ENCODE measurements at places on chromosomes 5 and 9.

GRCh38 chr9:3793971-3794383, 268.2 kb upstream of the RFX3 start:
- DNase-seq: no peak

DNA sequence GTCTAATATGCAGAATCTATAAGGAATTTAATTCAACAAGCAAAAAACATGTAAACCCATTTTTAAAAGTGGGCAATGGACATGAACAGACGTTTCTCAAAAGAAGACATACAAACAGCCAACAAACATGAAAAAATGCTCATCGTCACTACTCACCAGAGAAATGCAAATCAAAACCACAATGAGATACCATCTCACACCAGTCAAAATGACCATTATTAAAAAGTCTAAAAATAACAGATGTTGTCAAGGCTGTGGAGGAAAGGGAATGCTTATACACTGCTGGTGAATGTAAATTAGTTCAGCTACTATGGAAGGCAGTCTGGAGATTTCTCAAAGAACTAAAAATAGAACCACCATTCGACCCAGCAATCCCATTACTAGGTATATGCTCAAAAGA, 3.1 kb upstream of the KLHL3 start:
- no peak for DNase-seq

DNA sequence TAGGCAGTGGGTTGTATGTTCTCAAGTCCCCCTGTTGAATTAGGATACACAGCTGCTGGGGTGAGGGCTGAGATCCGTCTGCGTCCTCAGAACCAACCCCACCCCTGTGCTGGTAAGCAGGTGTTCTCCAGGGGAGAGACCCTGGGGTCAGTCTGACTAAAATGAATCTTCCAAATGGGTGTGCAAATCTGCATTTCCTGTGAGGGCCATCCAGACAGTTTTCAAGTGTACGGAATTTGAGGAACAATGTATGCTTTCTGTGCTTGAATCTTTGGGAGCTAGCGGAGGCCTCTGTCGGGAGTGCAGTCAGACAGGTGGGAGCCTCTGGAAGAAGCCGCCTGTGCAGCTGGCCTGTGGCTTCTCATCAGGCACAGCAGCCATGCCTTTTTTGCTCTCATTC, 122.9 kb downstream of the MACROH2A1 start:
- DNase-seq: no peak

- DNase-seq: no peak
Measured at GRCh38 chr9:86599561-86599960, 245.4 kb upstream of the TUT7 start.

- no peak for DNase-seq
Measured at GRCh38 chr9:81384911-81385310, 304.4 kb downstream of the TLE1 start.

- no peak for DNase-seq
Measured at GRCh38 chr9:128335161-128335560, 5.2 kb upstream of the SLC27A4 start.

DNA sequence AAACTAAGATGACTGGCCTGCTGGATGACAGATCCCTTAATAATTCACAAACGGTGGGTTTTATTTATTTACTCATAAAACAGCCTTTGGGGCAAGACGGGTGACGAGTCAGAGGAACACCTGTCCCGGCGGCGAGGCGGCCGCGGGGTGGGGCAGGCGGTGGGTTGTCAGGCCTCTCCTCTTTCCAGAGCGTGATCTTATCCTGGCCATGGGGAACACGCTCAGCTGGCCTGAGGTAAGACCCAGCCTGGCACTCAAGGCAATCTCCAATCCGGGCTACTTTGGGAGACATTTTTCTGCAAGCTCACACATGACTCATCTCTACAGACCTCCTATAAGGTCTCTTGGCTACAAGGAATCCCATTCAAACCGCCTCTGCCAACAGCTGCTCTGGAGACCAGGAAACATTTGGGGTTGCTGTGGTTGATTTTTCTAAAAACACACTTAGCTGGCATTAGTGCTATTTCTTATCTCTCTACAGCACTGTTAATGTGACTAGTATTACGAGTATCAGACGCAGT, 6.3 kb downstream of the RAPGEF1 start:
- DNase-seq: peak; percentile 86

DNA sequence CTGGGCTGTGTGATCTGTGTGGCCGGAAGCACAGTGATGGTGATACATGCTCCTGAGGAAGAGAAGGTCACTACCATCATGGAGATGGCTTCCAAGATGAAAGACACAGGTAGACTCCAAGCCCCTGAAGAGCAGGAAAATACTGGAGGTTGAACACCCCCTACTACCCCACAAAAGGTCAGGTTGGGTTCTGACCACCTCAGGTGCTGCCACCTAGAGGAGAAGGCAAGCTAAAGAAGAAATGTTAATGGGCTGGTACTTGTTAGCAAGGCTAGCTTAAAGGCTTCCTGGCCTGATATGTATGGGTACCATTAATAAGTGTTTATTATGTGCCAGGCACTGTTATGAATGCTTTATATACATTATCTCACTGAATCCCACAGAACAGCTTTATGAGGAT, 11.7 kb downstream of the NIPAL4 start:
- DNase-seq: no peak

DNA sequence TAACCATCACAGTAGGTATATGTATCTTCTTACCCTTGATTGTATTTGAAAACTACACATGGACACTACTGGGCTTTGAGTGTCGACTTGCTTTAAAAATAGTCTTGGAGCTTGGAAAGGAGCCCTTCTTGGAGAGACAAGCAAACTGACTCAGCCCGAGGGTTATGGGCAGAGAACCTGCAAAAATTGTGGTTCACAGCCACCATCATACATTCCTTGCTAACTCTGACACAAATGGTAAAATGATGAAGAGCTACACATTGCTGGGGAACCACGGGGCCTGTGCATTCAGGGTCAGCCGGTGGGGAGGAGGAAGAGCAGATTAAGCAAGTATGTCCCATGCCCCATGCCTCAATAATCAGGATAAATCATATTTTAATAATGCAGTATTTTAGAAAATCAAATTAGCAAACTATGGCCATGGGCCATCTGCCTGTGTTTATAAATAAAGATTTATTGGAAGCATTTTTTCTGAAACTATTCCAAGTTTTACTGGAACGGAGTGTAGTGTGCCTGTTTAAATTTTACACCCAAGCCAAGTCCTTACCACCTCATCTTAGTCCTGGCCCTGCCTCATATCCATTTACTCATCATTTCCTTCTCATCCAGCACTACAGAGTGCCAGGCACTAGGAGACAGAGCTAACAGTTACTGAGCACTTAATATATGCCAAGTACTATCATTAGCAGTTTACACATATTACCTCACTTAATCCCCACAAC, 195.7 kb downstream of the PALM2AKAP2 start:
- no peak for DNase-seq

DNA sequence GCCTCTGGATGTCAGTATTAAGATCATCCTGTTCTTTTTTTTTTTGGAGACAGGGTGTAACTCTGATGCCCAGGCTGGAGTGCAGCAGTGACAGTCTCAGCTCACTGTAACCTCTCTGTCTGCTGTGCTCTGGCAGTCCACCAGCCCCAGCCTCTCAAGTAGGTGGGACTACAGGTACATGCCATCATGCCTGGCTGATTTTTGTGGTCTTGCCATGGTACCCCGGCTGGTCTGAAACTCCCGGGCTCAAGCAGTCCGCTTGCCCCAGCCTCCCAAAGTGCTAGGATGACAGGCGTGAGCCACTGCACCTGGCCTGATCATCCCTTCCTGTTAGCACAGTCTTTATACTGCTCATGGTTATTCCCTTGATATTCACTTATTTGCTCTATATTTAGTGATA, 3.5 kb downstream of the KDM4C start:
- no peak for DNase-seq

- DNase-seq: no peak
Measured at GRCh38 chr9:88678431-88678830, 143.5 kb downstream of the NXNL2 start.

DNA sequence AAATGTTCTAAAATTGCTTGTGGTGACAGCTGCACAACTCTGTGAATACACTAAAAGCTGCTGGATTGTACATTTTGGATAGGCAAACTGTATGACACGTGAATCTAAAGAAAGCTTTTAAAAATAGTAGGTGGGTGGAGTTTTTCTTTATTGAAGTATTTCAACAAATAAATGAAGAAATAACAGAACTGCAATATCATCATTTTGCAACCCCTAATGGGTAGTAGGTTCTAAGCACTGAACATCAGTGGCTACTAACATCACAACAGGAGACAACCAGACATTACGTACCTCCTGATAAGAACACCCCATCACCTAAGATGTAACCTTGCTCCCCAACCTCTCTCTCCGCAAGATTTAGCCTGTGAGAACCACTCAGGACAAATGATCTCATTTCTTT, 38.6 kb downstream of the EPB41L4B start:
- no peak for DNase-seq

DNA sequence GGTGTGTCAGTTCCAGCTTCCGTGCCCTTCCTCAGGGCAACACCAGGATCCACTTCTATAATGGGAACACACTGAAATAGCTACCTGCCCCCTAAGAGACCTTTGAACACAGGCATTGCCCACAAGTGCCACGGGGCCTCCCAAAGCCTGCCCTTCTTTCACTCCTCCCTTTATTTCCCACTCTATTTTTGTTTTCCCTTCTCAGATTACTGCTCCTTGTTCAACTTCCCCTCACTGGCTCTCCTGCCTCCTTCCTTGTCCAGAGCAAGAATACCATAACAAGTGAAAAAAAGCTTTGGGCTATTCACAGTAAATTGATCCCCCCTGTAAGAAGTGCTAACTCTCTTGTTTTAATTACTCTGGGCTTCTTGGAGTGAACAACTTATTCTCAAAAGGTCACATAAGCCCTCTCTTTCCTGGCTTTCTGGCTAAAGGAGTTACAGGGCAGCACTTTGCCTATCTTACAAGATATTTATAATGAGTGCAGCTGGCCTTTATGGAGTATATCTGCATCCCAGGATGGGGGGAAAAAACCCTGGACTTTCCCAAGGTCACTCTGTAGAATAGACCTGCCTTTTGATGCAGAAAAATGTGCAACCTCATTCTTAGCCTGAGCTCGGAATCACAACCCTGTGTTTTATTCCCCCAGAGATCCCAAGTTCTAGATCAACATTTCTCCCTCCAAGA, 11.3 kb downstream of the CTXN3 start:
- DNase-seq: no peak

DNA sequence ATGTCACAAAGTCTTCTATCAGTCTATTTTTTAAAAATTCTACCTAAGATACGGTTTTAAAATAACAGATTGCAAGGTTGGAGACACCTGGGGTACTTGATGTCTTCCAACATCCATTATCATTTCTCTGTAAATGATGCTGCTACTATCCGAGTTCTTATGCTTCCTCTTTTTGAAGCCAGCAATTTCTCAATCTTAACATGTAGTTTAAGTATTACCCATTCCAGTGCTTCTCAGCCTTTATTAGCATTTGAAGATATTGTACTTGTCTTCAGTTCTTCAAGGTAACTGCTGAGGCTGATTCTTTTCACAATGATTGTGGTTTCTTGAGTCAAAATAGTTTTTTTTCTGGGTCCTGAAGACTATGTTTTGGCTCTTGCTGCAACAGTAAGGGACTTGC, 96.4 kb upstream of the SELENOP start:
- DNase-seq: no peak

DNA sequence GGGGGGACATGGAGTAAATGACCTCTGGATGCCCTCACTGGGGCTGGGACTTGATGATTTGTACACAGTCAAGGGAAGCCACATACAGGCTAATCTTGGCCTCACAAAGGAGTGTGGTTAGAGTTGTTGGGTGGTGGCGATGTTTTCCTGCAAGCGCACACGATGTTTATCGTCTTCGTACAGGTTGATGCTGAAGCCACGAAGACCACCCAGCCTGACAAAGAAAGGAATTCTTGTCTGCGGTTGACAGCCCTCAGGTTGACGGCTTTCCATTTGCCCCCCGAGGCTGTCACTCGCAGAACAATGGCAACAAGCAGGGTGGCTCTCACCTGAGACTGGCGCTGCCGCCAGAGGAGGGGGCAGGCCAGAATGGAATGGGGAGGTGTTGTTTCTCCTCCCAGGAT, 14.1 kb upstream of the XPA start:
- no peak for DNase-seq

DNA sequence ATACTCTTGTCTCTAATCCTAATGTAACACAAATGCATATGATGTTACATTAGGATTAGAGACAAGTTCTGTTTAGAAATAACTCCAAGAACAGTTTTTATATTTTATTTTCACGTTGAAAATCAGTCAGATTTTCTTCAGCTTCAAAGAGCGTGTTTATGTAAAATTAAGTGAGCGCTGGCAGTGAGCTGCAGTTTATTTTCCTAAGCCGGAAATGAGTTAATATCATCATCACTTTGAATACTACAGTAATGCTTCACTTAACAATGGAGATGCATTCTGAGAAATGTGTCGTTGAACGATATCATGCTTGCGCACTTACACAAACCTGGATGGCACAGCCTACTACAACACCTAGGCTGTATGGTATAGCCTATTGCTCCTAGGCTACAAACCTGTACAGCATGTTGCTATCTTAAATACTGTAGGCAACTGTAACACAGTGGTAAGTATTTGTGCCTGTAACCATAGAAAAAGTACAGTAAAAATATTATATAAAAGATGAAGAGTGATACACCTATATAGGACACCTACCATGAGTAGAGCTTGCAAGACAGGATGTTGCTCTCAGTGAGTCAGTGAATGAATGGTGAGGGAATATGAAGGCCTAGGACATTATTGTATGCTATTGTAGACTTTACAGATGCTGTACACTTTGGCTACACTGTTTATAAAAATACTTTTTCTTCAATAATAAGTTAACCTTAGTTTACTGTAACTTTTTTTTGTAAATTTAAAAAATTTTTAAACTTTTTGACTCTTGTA, 65.9 kb upstream of the C5orf46 start:
- DNase-seq: no peak

DNA sequence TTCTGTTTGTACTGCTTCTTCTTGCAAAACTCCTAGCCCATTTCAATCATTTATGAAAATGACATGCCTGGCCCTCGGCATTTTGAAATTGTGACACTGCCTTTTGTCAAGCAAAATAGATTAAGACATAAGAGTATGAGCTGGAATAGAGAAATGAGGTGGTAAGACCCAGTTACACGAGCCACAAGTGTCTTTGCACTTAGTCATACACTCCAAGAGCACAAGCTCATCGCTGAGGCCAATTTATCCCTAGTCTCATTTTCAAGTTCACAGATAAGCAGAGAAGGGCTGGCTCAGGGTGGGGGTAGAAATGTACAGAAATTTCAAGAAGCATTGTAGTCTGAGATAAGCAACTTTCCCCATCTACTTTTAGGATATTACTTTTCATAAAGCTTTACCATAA, 40.6 kb upstream of the MAP1B start:
- DNase-seq: no peak

DNA sequence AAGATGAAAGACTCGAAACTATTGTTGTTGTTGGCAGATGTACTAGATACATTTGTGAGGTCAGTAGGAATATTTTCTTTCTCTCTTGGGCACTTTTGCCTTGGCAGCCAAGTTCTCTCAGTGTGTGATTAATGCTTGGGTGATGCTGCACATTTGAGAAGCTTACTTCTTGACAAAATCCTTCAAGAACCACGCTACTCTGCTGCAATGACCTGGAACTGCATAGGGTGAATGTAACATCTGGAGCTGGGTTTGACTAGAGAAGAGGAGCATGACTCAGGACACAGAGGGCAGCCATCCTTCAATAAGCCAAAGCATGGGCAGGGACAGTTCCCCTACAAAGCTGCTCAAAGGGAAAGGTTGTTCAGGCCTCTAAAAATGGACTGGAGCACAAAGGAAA, 75.5 kb upstream of the PUM3 start:
- no peak for DNase-seq

Data from psoas muscle (tissue), 8 donors.